ENCODE measurements at places on chromosomes 2 and 18.

DNA sequence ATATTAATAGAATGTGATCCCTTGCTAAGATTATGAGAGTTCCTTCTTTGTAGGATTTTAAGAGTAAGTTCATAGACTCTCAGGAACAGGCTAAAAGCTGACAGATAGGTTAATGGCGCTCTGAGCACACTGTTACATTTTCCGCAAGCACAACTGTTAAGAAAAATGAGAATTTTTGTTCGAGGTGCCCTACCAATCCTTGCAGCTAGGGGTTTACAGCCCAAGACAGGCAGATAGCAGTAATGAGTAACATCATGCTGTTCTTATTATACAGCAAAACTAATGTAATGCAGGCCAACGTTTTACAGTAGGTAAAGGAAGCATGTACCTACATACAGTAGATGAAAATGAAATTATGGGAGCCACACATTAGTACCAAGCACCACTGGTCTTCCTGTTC is 11.2 kb upstream of the BOD1L2 start:
- DNase-seq: no peak

DNA sequence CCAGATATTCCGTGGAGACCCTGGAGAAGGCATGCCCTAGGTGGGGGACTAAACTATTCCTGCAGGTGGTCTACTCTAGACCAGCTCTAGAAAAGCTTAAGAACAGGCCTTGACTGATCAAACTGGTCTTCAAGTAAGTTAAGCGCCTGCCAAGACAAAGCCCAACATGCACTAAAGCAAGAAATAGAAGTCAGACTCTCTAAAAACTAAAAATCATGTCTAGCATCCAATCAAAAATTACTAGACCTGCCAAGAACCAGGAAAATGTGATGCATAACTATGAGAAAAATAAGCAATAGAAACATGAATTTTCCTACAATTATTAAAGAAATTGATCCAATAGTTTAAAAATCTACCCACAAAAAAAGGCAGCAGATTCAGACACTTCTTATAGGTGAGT is 13.6 kb downstream of the KIF1A start:
- no peak for DNase-seq

DNA sequence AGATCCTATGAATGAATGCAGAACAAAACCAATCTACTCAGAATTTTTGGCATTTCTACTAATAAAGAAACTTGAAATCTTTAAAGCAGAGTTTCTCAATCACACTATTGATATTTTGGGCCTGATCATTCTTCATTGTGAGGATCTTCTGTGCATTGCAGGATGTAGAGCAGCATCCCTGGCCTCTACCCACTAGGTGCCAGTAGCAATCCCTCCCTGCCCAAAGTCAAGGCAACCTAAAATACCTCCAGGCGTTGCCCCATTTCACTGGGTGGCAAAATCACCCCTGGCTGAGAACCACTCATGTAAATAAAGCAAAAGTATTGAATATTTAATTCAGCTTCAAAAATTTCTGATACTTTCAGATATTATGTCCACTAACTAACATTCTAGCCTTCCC is 213.0 kb downstream of the SP3 start:
- DNase-seq: no peak

DNA sequence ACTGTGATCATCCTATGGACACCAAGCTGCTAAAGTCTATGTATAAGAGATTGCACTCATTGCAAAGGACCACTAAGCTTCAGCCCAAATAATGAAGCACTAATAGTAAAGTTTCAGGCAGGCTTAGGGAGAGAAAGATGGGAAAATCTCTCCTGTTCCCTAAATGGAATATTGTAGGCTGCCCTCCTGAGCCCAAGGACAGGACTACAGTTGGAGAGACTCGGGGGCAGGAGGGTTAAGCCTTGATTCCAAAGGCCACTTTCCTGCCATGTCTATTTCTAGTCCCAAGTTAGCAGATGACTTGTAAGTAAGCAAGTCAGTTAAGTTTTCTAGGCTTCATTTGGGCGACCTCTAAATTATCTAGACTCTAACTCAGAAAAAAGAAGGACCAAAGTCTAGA is 9.0 kb downstream of the TMEM247 start:
- DNase-seq: no peak

- DNase-seq: no peak
These were observed 505 bp downstream of the FOXI3 start for GRCh38 chr2:88451811-88452564.

GRCh38 chr2:17318013-17318412 is 200.2 kb downstream of the RAD51AP2 start:
- no peak for DNase-seq

GRCh38 chr18:54159906-54160305 is 64.6 kb downstream of the MBD2 start:
- no peak for DNase-seq

DNA sequence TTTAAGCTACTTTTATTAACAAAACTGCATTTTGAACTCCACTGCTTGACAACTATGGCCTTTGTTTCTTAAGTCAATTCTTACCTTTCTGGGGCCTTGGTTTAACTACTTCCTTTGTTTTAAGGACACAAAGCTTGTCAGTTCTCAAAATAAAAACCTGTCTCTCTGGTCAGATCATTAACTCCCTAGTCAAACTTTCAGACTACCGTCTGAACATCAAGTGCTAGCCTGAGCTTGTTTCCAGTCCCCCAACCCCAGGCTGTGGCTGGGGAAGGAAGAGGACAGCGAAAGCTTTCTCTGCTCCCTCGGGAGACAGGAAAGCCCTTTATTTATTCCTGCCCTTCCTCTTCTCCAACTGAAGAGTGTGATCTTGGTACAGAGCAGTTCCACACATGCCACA is 1.7 kb downstream of the SH3YL1 start:
- no peak for DNase-seq

DNA sequence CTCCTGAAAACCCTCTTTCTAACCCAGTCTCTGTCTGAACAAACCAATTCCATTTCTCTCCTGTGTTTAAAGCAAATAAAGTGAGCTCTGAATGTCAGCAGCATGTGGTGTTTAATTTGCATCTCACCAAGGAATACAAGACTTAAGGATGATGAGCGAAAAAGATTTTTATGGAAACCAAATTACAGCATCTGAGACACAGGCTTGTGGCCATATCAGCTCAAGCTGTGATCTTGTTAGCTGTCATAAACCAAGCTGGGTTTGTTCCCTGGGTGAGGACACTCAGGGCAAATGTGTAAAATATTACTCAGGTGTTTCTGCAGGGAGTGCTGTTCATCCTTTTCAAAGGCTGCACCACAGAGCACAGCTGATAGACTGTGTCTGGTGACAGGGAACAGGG is 129.3 kb upstream of the REV1 start:
- no peak for DNase-seq

GRCh38 chr2:226818930-226819329 is 16.9 kb upstream of the RHBDD1 start:
- no peak for DNase-seq

- no peak for DNase-seq
These were observed 48.4 kb upstream of the BCL2L11 start for GRCh38 chr2:111072220-111072871.

- no peak for DNase-seq
These were observed 120.4 kb downstream of the PDE11A start for GRCh38 chr2:177952151-177952550.

DNA sequence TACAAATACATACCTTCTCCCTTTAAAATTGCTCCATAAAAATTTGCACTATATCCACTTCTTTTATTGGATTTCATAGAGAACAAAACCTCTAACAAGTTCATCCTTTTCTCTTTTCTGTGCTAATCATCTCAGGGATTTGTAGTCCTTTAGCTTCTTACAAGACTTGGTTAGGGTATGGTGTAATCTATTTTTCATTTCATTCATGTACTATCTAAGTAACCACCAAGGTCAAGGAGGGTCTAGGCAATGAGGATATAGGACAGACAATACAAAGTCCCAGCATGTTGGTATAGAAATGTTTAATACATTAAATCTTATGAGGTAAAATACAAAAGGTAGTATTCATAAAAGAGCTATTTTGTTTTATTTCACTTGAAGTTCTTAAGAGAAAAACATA is 17.5 kb downstream of the C2orf69 start:
- no peak for DNase-seq

DNA sequence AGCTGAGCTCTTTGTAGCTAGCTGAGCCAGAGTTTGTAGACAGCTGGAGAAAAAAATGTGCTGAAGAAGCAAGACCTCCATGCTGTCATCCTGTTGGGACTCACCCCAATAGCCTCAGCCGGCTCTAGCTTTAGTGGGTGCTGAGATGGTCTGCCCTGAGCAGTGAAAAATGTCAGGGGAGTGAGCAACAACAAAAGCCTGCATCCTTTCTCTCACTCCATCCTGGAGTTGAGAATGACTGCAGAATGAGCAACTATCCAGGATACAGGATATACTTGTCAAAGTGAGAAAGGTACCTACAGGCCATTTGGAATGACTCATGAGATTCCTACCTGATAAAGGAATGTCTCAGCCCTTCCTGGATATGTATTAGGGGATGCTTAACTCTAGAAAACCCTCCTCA is 146.1 kb upstream of the DLX2 start:
- peak; percentile 21 for DNase-seq

DNA sequence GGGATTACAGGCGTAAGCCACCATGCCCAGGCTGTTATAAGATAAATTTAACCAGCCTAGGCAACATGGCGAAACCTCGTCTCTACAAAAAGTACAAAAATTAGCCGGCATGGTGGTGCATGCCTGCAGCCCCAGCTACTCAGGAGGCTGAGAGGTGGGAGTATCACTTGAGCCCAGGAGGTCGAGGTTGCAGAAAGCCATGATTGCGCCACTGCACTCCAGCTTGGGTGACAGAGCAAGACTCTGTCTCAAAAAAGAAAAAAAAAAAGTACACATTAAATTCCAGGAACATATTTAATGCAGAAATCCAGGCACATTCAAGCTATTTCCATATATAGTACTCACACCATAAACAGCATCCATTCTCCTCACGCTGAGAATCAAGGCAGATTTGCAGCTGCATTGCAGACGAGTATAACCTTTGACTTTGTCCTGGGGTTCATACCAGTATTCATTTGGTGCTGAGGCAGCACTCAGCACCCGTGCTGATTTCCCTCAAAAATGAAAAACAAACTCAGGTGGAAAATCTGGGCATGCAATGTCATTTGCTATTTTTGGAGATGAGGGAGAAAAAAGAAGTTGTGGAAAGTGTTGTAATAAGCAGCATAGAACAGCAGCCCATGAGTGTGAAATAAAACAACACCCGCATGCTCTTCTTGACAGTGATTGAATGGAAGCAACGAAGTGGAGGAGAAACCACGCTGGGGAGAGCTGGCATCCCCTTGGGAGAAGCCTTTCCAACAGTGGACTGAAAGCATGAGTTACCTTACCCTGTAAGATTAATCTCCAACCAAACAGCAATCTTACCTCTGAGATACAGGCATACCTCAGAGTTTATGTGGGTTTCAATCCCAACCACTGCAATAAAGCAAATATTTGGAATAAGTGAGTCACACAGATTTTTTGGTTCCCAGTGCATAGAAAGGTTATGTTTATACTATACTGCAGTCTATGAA is 46.8 kb upstream of the ANXA4 start:
- DNase-seq: no peak

- no peak for DNase-seq
These were observed 85.6 kb downstream of the IKZF2 start for GRCh38 chr2:213065583-213066442.

DNA sequence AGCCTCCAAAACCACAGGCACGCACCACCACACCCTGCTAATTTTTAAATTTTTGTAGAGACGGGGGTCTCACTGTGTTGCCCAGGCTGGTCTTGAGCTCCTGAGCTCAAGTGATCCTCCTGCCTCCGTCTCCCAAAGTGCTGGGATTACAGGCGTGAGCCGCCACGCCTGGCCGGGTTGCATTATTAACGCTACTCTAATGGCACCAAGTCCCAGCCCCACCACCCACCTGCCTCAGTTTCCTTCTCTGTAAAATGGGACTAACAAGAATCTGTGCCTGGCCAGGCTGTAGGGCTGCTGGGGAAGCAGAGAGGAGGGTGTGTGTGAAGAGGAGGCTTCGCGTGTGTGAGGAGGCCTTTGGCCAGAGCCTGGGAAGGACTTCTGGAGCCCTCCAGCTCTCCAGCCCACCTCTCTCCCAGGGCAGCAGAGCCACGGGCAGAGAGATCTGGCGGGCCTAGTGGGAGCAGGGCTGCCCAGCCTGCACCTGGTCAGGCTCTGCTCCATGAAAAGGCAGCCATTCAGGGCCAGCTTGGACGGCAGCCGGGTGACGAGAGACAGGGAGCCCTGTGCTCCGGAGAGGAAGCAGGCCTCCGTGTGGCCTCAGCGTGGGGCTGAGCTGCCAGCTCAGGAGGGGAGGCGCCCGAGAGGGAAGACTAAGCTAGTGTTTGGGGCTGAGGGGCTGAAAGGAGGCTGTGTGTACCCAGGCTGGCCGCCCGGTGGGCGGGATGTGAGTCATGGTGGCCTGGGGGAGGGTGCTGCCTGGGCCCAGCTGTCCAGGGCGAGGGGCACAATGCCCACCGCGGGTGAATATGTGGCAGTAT is 7.4 kb upstream of the B3GNT7 start:
- peak; percentile 44 for DNase-seq

DNA sequence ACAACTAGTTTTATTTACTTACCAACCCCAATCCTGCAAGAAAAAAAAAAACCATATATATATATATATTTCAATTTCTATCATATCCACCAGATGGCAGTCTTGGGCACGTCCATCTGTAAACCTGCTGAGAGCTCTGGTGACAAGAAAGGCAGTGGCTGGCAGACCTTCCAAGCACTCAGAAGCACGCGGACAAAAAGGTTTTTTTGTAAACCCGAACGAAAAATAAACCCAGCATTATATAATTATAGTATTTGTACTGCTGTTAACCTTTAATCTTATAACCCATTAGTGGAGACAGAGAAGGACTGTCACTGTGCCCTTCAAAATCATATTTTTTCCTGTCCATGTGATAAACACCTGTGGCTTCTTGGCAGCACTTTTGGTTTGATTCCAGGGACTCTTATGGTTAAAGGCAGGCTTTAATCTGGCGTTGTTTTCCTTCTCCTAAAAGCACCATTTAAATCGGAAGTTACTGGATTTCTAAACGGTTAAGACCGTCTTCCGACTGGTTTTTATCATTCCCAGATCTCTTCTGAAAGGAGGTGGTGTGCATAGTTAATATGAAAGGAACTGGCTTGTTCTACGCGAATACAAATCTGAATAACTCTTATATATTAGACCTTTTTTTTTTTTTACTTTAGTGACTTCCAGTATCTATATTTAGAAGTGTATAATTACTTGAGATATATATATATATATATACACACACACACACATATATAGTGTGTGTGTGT is 31.0 kb upstream of the SLC3A1 start:
- peak; percentile 26 for DNase-seq

DNA sequence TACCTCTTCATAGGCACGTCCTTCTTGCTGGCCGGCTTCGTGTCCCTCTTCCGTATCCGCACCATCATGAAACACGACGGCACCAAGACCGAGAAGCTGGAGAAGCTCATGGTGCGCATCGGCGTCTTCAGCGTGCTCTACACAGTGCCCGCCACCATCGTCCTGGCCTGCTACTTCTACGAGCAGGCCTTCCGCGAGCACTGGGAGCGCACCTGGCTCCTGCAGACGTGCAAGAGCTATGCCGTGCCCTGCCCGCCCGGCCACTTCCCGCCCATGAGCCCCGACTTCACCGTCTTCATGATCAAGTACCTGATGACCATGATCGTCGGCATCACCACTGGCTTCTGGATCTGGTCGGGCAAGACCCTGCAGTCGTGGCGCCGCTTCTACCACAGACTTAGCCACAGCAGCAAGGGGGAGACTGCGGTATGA is 2.3 kb downstream of the FZD7 start:
- DNase-seq: no peak

Data from T1000 (cell line).